ENCODE measurements at places on chromosomes 16 and 17.
A peak's percentile ranks its signal among the peaks of the same experiment; 100 is the strongest.

DNA sequence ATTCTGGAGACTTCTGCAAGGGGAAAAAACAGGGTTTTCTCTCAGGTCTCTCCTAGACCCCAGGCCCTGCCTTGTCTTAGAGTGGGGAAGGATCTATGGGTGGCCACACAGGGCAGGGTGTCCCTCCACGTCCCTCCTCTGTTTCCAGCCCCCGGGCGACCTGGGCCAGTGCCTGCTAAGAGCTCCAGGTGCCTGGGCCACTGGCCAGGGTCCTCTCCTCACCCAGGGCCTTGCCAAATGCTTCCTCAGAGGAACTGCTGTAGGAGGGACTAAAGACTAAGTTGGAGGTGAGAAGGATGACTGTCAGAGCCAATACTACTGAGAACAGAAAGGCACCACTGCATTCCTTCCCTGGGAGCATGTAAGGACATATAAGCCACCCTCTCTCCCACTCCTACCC is 11.4 kb downstream of the NOS2 start:
- DNase-seq: no peak

DNA sequence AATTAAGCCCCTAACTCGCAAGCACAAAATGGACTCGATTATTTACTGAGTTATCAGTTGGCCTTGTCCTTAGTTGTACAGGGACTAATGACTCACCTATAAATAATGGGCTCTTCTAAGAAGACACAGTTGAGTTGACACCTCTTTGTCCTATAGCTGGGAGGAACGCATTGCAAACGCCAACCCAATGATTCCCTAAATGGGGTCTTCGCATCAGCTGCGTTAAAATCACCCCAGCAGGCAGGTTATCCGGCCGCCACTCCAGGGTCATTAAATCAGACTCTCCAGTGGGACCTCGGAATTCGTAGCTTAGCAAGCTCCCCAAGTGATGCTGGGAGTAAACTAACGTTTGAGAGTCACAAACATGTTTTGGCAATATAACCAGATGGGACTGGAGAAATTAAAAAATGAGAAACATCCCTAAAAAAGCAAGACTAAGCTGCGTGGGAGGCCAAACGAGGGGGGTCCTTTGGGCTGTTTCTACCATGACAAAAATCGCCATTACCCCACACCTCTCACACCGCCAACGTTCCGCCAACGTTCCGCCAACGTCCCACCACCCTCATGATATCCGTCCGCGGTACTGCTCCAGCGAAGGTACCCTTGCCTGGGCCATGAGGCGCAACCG is 932 bp upstream of the NFE2L1 start:
- no peak for DNase-seq

- DNase-seq: no peak
Measured at GRCh38 chr17:75289832-75290337, 652 bp upstream of the SLC25A19 start.

DNA sequence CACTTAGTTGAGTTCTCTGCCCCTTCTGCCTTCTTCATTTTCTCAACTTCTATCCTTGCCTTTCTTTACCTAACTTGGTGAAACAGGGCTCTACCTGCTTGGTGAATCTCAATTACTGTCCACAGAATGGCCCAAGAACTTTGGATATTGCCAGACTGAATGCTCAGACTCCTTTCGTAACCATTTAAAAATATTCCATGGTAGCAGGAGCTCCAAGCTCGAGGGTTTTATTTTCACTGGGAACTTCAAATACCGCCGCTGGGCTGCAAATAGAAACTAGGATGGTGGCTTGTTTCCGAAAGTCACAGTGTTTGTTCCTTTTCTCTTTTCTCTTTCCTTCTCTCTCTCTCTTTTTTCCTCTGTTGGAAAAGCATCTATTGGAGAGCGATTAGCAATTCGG is 13.2 kb downstream of the TMEM100 start:
- no peak for DNase-seq

- DNase-seq: no peak
Measured at GRCh38 chr16:89103156-89103555, 9.5 kb downstream of the ACSF3 start.

DNA sequence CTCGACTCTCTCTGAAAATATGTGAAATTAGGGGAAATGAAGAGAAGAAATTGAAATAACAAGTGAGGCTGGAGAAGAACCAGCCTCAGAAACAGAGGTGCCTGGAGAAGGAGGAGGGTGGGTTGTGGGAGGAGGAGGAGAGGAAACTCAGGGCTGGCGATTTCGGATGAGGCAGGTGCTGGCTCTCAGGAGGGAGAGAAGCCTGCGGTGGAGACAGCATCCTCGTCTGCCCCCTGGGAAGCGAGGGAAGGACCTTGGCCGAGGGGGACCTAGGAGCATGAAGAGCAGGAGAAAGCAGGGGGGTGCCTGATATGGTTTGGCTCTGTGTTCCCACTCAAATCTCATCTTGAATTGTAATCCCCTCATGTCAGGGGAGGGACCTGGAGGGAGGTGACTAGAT is 264.7 kb upstream of the TNRC6C start:
- no peak for DNase-seq

DNA sequence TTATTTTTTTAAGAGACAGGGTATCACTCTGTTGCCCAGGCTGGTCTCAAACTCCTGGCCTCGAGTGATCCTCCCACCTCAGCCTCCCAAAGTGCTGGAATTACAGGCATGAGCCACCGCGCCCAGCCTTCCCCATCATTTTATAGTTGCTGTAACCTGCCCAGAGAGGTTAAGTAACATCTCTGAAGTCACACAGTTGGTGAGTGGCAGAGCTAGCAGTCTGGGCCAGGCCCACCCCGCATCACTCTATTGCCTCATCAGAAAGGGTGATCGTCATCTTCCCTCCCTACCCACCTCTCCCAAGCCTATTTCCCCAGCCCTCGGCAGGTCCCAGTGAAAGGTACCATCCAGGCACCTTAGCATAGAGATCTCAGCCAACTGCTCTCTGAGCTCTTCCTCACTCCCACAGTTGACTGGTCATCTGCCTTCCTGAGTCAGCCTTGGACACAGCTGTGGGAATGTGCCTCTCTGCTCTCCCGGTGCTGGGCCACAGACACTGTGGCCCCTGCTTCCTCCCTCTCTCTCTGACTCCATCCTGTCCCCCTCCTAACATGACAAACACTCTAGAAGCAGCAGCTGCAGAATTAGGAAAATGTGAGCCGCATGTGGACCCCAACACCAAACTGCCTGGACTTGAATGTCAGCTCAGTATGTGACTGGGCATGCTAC is 57.1 kb downstream of the SCNN1B start:
- DNase-seq: no peak

DNA sequence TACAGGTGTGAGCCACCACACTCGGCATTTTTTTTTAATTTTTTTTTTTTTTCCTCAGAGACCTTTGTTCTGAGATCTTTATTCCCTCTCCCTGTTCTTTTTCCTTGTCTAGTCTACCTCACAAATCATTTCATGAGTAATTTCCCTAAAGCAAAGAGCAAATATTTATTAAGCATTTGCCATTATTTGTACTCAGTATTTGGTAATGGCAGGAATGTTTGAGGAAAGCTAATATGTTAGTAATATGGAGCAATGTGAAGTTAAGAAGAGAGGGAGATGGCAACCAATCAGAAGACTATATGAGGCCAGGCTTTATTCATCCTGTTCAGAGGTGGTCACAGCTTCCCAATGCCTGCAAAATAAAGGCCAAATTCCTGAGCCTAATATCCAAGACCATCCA is 13.3 kb downstream of the CENPV start:
- no peak for DNase-seq

- no peak for DNase-seq
Measured at GRCh38 chr16:683396-684070, 601 bp downstream of the JMJD8 start.

DNA sequence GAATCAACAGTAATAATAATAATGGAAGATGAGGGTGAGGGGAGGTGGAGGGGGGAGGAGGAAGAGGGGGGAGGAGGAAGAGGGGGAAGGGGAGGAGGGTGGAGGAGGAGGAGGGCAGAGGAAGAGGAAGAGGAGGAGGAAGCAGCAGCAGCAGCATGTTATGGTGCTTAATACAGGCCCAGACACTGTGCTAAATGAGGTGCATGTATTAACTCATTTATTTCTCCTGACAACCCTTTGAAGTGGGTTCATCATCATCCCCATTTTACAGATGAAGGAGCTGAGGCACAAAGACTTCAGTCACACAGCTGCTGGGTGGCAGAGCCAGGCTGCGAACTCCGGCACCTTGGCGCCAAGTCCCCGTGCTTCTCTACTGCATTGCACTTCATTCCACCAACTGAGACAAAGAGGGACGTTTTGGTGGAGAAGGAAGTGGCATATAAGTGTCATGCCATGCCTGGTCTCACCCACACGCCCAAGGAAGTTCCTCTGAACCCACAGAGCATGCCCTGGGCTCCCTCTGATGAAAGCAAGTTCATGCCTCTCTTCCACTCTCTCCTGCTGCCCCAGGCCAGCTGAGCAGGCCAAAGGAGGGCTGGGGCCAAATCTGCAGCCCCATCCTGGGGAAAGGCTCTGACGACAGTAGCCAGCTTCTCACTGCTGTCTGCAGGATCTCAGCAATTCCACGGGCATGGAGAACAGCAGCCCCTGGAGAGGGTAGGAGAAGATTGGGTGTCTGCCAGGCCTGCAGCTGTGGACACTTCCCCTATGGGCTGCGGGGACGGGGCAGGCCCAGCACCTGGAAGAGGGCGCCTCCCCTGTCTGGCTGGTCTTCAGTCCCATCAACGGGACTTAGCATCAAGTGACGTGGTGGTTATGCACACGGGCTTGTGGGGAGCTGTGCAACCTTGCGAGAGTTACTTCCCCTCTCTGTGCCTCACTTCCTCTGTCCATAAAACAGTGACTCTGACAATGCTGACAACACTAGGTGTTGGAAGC is 21.8 kb downstream of the XYLT1 start:
- DNase-seq: no peak

DNA sequence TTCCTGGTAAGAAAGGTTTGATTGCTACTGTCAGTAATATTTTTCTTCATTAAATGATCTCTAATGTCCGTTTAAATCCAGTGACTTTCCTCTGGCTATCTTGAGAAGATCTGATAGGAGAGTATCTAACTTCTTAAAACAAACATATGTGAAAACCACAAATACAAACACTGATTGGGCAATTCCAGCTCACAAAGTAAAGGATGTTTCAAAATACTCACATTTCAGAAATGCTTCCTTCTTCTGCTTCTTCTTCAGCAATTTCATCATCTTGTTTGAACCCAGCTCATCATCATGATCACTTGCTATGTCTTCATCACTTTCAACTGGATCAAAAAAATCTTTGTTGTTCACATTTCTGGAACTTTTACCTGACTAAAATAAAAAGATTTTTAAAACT is 64.3 kb upstream of the RBL2 start:
- DNase-seq: no peak

DNA sequence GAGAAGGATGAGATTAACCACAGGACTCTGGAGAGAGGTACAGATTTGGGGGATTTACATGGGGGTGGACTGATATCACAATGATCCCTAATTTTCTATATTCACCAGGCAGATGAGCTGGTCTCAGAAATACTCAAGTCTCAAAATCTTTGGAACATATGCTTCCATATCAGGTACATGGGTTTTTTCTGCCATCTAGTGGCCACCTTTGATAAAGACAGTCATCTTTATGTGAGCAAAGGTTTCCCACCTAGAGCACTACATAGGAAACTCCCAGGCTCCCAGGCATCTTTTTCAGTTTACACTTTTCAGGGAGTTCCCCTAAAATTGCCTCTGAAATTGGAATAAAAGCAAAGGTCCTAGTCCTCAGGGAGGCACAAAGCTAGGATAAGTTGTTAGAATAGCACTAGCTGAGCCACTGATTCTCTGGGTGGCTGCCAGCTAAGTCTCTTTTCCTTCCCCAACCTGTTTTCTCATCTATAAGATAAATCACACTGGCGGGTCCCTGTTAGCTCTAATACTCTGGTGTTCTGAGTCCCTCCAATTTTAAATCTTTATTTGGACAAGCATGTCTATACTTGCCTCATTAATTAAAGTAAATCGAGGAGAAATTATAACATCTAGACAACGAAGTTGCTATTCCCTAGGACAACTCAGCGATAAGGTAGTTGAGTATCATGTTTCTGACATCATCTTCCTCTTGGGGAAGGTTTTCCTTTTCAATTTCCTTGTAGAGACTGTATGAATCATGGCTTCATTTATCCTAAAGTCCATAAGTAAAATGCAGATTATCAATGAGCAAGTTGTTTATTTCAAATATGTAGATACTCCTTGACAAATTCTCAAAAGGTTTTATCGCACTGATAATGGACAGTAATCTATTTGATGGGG is 19.0 kb upstream of the MON1B start:
- no peak for DNase-seq

GRCh38 chr17:67138392-67138791 is 94.0 kb downstream of the CACNG1 start:
- peak; percentile 35 for DNase-seq

GRCh38 chr16:62041401-62041800 is 5.2 kb upstream of the CDH8 start:
- DNase-seq: peak; percentile 43

DNA sequence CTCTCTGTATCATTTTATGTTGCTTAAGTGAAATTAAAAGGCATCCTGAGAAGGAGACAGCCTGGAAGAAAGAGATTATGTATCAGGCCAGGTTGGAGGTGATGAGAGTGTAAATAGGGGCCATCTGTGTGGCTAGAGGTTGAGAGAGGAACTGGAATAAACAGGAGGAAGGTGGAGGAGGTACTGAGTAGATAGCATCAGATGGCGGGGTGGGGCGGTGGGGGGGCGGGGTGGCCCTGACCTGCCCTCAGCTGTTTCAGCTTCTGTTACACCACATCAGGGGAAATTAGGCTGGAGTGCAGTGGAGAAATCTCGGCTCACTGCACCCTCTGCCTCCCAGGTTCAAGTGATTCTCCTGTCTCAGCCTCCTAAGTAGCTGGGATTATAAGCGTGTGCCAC is 6.9 kb upstream of the KCNG4 start:
- DNase-seq: no peak

DNA sequence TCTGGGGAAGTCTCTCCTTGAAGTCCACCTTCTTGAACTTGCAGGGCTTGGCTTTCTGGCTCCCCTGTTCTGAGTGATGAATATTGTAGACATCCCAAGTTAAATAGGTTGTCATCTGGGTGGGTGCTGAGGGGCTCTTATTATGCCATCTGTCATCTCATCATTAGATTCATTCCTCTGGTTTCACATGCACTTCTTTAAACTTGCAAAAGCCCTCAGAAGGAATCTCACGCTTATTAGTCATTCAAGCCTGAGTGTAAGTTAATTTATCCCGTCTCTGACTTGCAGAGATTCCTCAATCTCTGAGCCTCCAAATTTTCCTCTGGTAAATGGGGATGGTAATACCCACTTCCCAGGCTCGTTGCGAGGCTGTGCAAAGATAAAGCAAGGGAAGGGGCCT is 5.7 kb downstream of the MGAT5B start:
- no peak for DNase-seq

- DNase-seq: no peak
Measured at GRCh38 chr17:21039839-21040575, 2.8 kb downstream of the USP22 start.

DNA sequence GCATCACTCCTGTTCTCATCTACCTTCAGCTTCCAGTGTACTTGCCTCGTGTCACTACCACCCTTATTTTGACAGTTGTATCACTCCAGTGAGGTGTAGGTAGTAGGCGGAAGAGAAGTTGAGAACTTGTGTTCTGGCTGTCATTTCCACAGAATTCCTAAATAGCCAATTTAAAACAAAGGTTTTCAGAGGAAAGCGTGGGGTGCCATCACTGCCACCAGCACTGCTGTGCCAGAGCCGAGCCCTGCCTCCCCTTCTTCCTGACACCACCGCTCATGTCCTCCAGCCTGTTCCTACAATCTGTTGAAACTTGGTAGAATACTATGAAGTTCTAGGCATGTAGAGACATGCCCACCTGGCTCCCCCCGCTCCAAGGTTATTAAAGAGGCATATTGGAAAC is 215.8 kb downstream of the TANC2 start:
- no peak for DNase-seq

Measured in amygdala (tissue), 56 donors.